ENCODE measurements at places on chromosomes 5 and 9.

- DNase-seq: no peak
Measured at GRCh38 chr9:76688471-76689238, 75.6 kb upstream of the PCA3 start.

DNA sequence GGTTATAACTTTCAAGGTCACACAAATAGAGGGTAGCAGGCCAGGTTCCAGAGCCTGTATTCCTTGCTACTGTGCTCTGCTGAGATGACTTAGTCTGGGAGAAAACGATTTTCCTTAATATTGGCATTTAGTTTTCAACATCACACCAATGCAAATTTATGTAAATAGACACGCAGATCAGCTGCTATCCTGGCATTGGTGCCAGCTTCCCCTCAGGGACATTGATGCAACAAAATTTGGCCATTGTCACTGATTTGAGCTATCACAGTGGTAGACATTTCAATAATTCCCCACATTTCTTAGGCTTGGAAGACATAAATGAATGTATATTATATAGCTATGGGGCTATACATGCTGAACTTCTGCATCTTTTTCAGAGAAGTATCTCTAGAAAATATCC lies 71.6 kb upstream of the ASTN2 start:
- no peak for DNase-seq

DNA sequence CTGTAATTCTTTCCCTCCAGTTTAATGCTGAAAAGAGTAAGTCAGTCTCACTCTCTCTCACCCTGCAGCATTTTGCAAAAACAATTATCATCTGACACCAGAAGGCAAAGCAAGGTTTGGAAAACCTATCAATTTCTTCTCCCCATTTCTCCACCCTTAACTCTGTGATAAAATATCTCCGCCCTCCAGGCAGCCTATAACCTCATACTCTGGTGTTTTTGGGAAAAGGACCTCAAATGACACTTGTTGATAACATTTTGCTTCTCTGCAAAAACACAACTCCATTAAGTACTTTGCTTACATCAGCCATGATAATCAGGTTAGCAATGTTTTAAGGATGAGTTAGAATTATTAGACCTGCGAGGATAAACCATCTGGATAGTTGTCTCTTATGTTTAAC lies 2.3 kb downstream of the ANKH start:
- no peak for DNase-seq

DNA sequence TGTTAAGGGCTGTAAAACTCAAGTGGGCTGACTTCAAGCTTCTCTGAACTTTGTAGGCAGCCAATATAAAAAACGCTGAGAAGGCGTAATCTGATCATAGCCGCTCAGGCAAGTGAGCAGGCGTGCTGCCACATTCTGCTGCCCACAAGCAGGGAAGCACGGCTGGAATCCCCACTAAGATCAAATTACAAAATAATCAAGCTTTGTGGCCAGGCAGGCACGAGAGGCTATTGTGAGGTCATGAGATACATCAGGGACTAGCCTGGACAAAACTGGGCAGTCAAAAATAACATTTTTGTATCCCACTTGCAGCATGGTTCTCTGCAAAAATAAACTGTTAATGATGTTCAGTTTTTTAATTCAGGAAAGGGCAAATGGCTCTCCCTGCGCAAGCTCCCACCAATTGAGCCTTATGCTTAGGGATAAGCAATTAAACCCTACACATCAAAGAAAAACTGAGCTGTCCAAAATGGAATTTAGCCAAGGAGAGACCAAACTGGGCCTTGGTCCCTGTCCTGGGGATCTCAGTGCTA lies 64.0 kb downstream of the POU5F2 start:
- DNase-seq: no peak

- no peak for DNase-seq
Measured at GRCh38 chr9:72864327-72864726, 88.5 kb downstream of the ALDH1A1 start.

- DNase-seq: no peak
Measured at GRCh38 chr9:75112789-75113188, 24.5 kb downstream of the OSTF1 start.

GRCh38 chr5:132180134-132180745 lies 47.4 kb downstream of the P4HA2 start:
- DNase-seq: no peak

- no peak for DNase-seq
Measured at GRCh38 chr9:115004545-115004944, 74.2 kb upstream of the TNFSF8 start.

All from T-helper 22 cell (primary cell).